ENCODE measurements at places on chromosomes 13 and 19. TPM values are rescaled to one million over a fixed set of nuclear protein-coding genes. Genes with fewer than 3 reads are reported as not detected.

GRCh38 chr13:71240911-71241310, 626.1 kb downstream of the DACH1 start:
- no peak for ATAC-seq

GRCh38 chr19:18591735-18592385, 3.3 kb downstream of the REX1BD start:
- ATAC-seq: no peak

DNA sequence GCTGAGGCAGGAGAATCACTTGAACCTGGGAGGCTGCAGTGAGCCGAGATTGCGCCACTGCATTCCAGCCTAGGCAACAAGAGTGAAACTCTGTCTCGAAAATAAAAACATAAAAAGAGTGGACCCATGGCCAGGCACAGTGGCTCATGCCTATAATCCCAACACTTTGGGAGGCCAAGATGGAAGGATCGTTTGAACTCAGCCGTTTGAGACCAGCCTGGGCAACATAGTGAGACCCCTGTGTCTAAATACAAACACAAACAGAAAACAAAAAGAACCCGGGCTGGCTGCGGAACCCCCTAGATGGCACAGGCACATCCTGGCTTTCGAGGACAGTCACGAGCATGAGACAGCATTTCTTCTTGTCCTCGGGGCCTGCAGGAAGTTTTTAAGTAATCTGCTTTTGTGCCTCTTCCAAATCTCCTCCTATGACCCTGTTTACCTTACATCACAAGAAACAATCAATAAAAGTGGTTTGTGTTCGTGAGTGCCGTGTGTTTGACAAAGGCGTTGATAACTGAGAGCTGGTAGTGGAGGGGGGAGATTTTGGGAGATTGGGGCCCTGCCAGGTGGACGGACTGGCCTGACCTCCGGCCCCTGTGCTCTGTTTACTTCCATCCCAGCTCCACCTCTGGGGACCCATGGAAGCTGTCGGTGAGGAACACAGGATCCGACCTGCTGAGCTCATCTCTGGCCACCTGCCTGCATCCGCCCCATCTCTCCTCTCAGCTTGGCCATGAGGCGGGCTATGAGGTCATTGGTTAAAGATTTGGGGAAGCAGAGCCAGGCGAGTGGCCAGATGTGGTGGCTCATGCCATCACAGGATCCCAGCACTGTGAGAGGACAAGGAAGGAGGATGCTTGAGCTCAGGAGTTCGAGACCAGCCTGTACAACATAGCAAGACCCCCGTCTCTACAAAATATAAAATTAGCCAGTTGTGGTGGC, 5.9 kb upstream of the GDF15 start:
- ATAC-seq: no peak

DNA sequence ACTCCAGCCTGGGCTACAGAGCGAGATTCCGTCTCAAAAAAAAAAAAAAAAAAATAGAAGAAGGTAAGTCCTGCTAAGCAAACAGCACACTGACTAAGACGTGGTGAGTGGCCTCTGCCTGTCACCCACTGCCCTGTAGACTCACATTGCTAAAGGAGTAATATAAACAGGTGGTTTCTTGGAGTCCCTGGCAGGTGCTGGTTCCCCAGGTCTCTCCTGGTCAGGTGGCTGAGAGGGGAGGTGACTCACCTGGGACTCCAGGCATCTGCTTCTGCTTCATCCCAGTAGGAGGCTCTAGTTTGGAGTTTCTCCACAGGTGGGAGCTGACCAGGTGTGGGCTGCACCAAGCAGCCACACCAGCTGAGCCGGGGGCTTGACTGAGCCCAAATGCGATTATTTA, at the start of gene OR10H1:
TSS of gene OR10H1 (minus strand) at position 359 of the 400 bp plus-strand sequence. CDS start 7,627 bp downstream, outside the sequence.
- ATAC-seq: no peak

- peak; percentile 33 for ATAC-seq
Measured at GRCh38 chr13:30712536-30713532, 22.5 kb upstream of the ALOX5AP start.

GRCh38 chr13:86945584-86945983, 725.6 kb upstream of the SLITRK5 start:
- ATAC-seq: no peak

- no peak for ATAC-seq
Measured at GRCh38 chr13:60642552-60642951, 245.5 kb downstream of the TDRD3 start.

DNA sequence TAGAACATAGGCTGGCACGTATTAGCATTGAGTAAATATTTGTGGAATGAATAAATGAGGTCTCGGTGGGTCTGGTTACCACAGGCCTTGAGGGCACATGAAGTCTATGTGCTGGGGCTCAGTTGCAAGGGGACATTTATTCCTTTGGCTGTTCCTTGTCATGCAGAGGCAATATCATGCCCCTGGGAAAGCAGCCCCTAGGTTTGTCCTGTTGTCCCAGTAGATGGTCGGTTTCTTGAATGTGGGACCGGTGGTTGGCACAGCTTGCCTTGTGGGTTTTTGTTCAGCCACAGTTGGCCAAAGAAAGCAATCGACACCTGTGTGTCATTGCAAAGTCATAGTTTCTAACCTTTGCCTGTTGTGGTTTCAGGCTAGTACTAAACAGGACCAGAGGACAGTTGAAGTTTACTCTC, 24.7 kb upstream of the GPR183 start:
- peak; percentile 97 for ATAC-seq

Gene ZNF653
- 26.3 TPM for total RNA-seq
